ENCODE measurements at places on chromosomes 12 and 14.

- DNase-seq, result no peak
Observed at GRCh38 chr14:22276913-22277816, 311.9 kb downstream of the DAD1 start.

DNA sequence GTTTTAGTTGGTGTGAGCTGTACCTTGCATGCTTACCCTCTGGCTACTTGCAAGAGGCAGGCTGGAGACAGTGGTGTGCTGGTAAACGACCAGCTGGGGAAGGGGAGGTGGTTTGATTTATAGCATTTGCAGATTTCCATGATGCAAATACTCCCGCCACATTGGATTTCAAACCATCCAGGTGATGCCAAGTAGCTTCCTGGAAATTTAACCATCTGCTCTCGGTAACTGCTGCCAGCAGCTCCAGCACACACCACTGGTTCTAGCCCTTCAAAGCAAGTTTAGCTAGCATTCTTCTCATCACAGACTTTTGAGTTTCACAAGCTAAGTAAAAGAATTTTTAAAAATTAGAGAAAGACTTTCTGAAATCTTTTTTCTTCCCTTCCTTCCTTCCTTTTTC, 104.5 kb upstream of the AMIGO2 start:
- DNase-seq, result no peak

DNA sequence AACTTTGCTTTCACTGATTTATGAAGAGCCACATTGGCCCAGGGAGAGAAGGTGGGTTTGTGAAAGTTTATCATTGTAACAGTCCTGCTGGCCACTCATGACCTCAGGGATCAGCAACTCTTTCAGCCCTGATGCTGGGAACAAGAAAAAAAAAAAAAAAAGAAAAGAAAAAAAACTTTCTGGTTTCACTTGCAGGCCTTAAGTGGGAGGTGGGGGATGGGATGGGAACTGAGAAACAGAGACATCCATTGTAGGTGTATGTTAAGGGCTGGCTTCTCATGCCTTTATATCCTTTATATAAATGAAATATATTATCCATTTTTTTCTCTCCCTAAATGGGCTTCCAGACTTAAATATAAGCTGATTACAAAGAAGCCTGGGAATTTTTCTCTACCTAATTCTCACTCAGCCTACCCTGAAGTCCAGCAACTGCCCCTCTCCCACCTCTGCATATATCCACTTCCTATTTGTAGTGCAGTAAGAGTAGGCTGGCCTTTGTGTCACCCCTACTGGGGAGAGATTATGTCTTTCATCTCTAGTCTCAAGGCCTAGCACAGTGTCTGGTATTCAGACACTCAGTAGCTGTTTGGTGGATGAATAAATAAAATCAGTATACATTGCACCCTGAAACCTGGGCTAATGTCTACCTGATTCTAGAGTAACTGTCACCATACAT, 187.1 kb downstream of the KICS2 start:
- DNase-seq, result no peak

DNA sequence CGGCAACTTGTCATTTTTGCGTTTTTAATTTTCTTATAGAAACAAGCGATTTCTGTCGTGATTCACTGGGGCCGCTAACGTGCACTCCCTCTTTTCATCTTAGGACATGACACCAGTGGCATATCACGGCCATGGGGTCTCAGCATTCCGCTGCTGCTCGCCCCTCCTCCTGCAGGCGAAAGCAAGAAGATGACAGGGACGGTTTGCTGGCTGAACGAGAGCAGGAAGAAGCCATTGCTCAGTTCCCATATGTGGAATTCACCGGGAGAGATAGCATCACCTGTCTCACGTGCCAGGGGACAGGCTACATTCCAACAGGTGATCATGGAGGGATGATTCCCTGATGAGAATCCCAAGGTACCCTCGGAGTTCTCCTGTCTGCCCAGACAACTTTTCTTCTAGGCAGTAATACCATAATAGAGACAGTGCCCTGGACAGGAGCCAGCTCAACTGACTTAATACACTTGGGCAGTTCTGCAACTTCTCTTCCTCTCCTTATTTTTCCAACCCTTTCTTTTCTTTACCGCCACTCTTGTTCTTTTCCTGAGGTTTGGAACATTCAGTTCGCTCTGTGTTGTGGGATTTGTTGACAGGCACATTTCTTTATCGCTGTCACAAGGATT, 821 bp downstream of the TMEM106C start:
- no peak for DNase-seq

DNA sequence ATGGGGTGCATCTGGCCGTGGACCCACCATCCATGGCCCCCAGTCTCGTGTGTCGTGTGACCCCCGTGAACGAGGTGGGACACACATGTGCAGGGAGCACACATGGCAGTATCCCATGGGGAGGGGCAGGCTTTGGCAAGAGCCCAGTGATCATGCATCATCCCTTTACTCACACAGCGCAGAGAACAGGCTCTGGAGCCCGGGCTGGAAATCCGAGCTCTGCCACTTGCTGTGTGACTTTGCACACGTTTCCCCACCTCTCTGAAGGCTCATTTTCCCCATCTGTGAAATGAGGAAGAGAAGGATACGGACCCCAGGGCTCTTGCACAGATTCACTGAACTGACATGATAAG, 119.9 kb downstream of the PHETA1 start:
- no peak for DNase-seq

DNA sequence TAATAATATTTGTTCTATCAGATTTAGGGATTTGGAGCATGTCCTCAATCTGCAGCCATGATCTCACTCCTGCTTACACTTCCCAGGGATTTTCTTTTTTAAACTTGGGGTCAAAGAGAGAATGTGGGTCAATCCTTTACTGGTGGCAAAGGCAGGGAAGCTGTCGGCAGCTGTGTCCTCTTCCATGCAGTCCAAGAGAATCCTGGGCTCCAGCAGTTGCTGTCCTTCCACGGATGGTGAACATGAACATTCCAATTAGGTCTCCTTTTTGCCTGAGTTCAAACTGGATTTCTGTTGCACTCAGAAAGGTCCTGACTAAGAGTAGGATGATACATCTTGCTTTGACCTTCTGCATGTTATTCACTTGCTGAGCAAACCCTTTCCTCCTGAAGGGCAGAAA, 73.9 kb downstream of the ARL6IP4 start:
- DNase-seq, result no peak

GRCh38 chr14:105418269-105419194, 1.1 kb upstream of the MTA1 start:
- no peak for DNase-seq

- no peak for DNase-seq
Observed at GRCh38 chr12:110853836-110854235, 7.0 kb downstream of the CCDC63 start.

DNA sequence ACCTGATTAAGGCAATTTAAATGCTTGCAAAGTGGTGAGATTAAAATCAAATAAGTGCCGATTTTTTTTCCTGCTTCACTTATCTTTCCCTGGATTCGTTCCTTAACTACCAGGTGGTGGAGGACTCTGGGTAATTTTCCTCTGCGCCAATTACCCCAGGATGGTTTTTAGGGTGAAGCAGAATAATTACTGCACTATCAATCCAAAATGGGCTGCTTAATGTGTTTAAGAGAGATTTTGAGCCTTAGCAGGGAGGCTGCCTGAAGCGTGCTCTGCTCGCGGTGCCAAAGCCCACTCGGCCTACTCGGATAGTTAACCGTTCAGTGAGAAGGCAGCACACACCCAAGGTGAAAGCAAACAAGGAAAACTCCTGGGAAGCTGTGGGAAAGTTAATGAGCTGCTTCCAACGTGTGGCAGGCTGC, 274.9 kb upstream of the LMO3 start:
- DNase-seq, result no peak

- DNase-seq, result no peak
Observed at GRCh38 chr12:4723226-4723625, 3.0 kb downstream of the GALNT8 start.

- no peak for DNase-seq
Observed at GRCh38 chr14:83798421-83798820, 1731.5 kb upstream of the FLRT2 start.

DNA sequence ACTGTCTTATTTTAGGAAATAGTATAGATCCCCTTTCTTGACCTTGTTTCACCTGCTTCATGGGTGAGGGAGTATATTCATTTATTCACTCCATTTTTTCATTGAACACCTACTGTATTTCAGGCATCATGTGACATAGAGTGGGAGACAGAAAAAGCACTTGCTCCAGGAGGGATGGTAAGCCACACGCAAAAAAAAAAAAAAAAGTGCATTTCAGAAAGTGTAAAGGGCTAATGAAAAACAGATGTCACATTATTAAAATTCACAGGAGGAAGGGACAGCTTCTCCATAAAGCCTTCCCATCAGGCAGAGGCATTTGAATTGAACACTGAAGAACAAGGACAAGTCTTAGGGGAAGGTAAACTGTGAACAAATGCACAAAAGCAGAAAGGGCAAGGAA, 7.5 kb downstream of the SLC8A3 start:
- no peak for DNase-seq

- DNase-seq, result no peak
Observed at GRCh38 chr14:79375356-79375755, 835.9 kb downstream of the DIO2 start.

GRCh38 chr12:131673888-131674257, 37.0 kb upstream of the SFSWAP start:
- no peak for DNase-seq

DNA sequence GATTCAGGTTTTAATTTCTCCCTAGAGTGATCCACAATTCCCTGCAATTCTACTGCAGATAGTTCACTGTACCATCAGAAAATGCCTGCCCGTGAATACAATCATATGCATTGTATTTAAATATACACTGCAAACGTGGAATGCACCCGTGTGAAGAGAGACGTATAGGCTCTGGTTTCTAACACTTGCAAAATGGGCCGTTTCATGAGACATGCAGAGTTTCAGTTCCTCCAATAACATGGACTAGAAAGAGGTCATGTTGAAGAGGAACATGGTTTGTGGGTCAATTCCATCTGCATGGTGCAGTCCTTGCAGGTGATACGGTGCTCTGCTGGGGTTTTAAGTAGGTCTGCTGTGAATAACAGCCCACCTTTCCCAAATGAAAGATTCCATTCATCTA, 373.3 kb downstream of the TMEM132D start:
- DNase-seq, result no peak

GRCh38 chr12:24743941-24744793, 204.7 kb downstream of the BCAT1 start:
- no peak for DNase-seq

DNA sequence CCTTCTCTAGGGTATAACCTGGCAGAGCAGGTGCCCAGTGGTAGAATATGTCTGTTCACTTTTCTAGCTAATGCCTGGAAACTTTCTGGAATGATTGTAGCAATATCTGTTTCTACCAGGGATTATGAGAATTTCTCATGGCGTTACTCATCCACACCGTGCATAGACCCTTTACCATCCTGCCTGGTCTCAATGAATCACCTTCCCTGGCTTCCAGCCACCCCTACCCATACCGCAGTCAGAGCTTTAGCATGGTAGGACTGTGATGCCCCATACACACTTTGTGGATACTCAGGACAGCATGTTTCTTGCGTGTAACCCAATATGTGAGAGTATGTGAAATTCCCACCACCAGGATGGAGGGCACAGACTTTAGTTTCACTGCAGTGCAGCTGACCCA, 45.4 kb downstream of the TUNAR start:
- DNase-seq, result no peak

DNA sequence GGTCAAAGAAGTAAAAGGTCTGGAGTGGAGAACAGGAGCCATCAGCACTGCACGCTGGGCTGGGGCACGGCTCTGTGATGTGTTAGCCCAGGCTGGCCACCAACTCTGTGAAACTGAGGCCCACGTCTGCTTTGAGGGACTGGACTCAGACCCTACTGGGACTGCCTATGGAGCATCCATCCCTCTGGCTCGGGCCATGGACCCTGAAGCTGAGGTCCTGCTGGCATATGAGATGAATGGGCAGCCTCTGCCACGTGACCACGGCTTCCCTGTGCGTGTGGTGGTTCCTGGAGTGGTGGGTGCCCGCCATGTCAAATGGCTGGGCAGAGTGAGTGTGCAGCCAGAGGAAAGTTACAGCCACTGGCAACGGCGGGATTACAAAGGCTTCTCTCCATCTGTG, 7.1 kb downstream of the SUOX start:
- no peak for DNase-seq

DNA sequence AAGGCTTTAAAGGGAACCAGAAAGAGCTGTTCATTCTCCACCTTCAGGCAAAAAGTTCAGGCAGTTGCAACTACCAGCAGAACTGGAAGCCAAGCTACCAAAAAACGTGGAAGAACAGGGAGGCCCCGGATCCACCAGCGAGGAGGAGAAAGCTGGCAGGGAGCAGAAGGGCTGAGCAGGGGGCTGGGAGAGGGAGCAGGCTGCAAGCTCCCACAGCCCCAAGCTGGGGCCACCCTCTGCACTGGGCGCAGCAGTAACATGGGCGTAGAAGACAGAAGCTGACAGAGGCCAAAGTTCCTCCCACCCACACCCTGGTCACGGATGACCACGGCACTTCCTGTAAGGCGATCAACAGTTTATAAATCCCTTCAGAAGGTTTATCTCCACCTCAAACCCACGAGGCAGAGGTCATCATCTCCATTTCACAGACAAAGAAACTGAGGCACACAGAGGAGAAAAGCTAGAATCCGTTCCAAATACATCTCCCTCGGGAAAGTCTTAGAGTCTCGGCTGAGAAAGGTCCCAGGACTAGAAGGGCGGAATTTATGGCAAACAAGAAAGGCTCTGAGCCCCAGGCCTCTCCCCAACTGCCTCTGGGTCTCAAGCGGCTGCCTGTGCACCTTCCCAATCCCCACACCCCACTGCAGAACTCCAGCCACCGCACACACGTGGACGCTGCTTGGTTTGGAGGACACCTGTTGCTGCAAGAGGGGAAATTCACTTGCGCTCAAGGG, 1.8 kb downstream of the CCDC85C start:
- DNase-seq, result no peak

GRCh38 chr12:51753980-51754675, 94.4 kb downstream of the FIGNL2 start:
- no peak for DNase-seq

- no peak for DNase-seq
Observed at GRCh38 chr12:122643207-122643805, 59.9 kb downstream of the HCAR2 start.

GRCh38 chr12:42291680-42292079, 34.2 kb downstream of the ZCRB1 start:
- no peak for DNase-seq

DNA sequence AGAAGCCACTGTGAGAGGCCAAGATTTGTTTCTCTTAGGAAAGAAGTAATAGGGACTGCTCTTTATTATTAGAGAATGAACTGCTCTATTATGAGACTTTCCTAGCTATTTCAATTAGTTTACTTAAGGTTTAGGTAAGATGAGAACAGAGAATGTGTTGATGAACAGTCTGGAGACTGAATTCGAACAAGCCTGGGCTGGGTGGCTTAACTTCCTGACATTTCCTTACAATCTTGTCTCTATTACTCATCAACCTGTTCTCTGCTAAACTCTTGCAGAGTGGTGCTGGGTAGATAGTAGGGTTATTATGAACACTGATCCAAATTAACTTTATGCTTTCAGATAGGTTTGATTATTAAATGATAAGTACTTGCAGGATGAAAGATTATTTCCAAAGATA, 31.2 kb downstream of the SLC15A5 start:
- DNase-seq, result no peak

- no peak for DNase-seq
Observed at GRCh38 chr14:34035177-34035933, 84.5 kb upstream of the EGLN3 start.

- no peak for DNase-seq
Observed at GRCh38 chr14:68977180-68977717, 1.9 kb downstream of the ACTN1 start.

- DNase-seq, result no peak
Observed at GRCh38 chr14:101363261-101363555, 198.1 kb upstream of the DIO3 start.

GRCh38 chr14:68571928-68572525, 220.8 kb downstream of the ZFP36L1 start:
- no peak for DNase-seq

GRCh38 chr12:59382282-59383078, 213.3 kb upstream of the SLC16A7 start:
- no peak for DNase-seq

Data from stimulated activated CD4-positive, alpha-beta T cell treated with anti-CD3 and anti-CD28 coated beads, Interleukin-1b, Interleukin-23, amount 100 ng/mL, for 24 hours (primary cell).